ENCODE measurements at places on chromosomes 1 and 21. TPM values are rescaled to one million over a fixed set of nuclear protein-coding genes. Genes with fewer than 3 reads are reported as not detected.

GRCh38 chr1:19684677-19685076 lies 20.0 kb downstream of the HTR6 start:
- DNase-seq = no peak

The LDLRAD2 gene
- not detected for total RNA-seq

The TRAF3IP3 gene
- total RNA-seq = 4.7 TPM

DNA sequence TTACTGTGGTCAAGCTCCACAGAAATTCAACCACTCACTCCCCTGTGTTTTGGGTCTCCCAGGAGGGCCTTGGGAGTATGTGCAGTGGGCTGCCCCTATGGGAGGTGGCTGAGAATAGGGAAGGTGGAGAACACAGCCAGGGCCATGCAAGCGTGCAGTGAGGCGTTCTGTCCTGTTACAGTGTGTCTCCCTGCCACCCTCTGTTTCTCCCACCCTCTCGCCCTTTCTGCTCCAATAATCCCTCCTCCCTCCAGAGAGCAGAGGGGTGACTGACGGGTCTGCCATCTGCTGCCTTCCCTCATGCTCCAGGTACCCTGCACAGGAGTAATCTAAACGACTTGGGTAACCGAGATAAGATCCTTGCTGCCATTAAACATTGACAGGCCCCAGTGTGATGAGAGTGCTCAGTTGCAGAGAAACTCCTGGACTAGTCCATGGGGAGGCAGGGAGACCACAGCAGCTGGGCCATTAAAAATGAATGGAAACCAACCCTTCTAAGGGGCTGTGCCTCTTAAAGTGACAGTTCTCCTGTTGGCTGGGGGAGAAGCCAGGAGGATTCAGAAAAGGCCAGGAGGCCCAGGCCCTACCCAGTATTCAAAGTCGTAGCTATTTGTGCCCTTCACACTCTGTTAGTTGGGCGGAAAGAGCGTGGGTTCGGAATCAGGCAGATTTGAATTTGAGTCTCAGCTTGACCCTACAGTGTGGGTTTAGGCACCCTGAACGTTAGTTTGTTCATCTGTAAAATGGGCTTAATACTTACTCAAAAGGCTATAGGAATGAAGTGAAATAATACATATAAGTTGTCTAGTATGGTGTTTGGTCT lies 22.4 kb upstream of the BTG2 start:
- peak; percentile 83 for DNase-seq

The LHX8 gene
- total RNA-seq = not detected

The NEGR1 gene
- 6.3 TPM for total RNA-seq

The RPTN gene
- total RNA-seq = not detected

The TNN gene
- under 0.01 TPM for total RNA-seq

- DNase-seq = peak; percentile 93
These were observed 101.8 kb downstream of the PRDM16 start for GRCh38 chr1:3170561-3171453.

The SLAMF9 gene
- not detected for total RNA-seq

GRCh38 chr1:197140121-197140520 lies 6.3 kb downstream of the ASPM start:
- DNase-seq = no peak

DNA sequence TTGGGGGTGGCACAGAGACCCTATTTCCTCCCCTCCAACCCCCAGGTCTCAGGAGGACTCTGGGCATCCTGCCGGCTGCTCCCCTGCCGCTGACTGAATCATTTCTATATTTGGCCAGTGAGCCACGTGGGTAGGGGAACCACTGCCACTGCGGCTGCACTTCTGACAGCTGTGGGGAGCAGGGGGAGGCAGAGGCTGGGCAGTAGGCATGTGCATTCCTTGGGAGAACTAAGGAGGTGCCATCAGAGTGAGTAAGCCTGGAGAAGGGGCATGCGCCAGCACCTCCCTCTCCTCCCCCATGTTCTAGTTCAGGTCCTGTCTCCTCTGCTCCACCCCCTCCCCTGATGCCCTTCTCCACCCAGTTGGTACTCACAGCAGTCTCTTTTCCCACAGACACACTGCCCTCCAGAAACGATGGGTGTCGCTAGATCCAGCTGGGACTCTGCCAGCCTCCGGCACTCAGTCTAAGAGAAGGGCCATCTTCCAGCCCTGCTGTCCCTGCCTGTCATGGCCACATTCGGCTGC lies 12.0 kb downstream of the PPFIA4 start:
- DNase-seq = peak; percentile 41

The GBP2 gene
- 11.2 TPM for total RNA-seq

The NUF2 gene
- total RNA-seq = not detected

GRCh38 chr1:33927721-33928120 lies 63.8 kb downstream of the HMGB4 start:
- no peak for DNase-seq

- no peak for DNase-seq
These were observed at the start of gene MAB21L3 for GRCh38 chr1:116110567-116111523. TSS of gene MAB21L3 (plus strand) at chr1:116111399. CDS start at chr1:116112616, 1,217 bp downstream.

The RHOU gene
- total RNA-seq = 9.3 TPM

The LRIG2 gene
- 8.6 TPM for total RNA-seq

DNA sequence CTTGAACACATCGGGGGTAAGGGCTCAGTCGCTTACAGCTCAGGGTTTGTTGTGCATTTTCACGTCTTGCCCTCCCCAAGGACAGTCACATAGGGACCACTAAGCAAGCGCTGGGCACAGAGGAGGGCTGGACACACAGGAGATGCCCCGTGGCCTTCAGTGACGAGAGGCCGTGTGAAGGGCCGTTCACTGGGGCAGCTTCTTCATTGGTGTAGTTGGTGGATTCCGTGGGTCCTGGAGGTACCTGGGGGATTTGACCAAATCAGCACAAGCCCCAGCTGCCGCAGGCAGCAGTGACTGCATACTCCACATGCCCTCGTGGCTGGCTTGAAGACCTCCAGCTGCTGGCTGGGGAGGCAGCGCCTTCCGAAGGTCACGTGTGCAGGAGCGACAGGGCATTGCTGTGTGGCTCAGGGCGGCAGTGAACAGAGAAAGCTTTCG lies 100.8 kb upstream of the C1orf174 start:
- no peak for DNase-seq

- peak; percentile 99 for DNase-seq
These were observed at the start of gene DCAF6 for GRCh38 chr1:167936068-167936929. TSS of gene DCAF6 (plus strand) at chr1:167936683. CDS start at chr1:167936912, 229 bp downstream.

- DNase-seq = no peak
These were observed 1.6 kb downstream of the TUFT1 start for GRCh38 chr1:151541752-151542151.
